ENCODE measurements at places on chromosomes 2 and 18.

- DNase-seq: no peak
Measured at GRCh38 chr18:67467188-67467587, 49.3 kb downstream of the DSEL start.

DNA sequence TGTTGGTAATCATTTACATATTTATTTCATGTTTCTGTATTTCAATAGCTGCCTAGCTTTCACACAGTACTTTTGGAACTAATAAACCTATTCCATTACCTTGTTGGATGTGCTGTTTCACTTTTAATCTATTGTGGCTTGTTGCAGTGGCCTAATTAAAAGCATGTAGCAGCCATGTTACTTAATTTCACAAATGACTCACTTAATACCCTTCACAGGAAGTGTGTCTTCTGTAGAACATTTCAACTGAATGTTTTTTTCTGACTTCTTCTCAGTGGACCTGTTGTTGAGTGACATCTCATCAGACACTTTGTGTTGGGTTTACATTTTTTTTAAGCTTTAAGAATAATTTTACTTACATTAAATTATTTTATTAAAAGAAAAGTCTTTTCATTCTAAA is 260.5 kb upstream of the THUMPD2 start:
- no peak for DNase-seq

DNA sequence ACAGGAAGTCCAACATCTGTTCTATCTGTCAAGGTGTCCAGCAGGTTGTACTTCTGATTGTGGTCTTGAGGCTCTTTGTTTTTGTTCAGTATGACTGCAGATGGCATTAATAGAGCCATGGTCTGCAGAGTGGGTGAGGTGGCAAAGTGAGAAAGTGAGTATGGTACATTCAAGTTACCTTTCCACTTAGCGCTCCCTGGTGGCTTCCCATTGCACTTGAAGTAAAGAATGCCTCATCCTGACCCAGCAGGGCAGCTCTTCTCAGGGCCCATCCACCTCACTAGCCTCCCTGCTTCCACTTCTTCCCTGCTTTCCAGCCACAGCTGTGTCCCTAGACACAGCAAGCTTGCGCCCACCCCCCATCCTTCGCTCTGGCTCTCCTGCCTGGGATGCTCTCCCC is 148.0 kb upstream of the ALPP start:
- no peak for DNase-seq

GRCh38 chr2:111116843-111117597 is 3.7 kb upstream of the BCL2L11 start:
- peak; percentile 79 for DNase-seq

DNA sequence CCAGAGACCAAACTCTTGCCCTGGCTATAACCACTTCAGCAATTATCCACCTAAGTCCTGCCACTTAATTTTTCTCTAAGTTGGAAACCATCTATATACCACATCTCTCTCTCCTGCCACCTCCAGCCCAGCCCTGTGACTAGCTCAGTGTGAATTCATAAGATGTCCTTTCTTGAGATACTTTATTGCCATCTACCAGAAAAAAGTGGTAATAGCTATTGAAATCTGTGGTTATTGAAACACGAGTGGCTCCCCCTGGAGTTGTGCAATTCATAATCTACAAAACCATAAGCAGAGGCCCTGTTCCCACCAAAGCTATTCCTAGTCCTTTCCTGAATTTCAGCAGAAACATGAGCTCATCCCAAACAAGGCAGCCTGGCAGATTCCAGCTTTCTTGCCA is 324.0 kb downstream of the TXNL1 start:
- DNase-seq: no peak

- no peak for DNase-seq
Measured at GRCh38 chr2:120251078-120251477, 1.6 kb upstream of the RALB start.

- DNase-seq: no peak
Measured at GRCh38 chr2:58614219-58614618, 373.1 kb upstream of the FANCL start.

- DNase-seq: no peak
Measured at GRCh38 chr2:214504599-214505376, 93.9 kb downstream of the VWC2L start.

GRCh38 chr2:44244135-44244871 is 31.0 kb upstream of the SLC3A1 start:
- peak; percentile 74 for DNase-seq

Measured in CD4-positive, alpha-beta T cell treated with Interleukin-10 for 1 hour (primary cell).